ENCODE measurements at places on chromosomes 7 and 10.

DNA sequence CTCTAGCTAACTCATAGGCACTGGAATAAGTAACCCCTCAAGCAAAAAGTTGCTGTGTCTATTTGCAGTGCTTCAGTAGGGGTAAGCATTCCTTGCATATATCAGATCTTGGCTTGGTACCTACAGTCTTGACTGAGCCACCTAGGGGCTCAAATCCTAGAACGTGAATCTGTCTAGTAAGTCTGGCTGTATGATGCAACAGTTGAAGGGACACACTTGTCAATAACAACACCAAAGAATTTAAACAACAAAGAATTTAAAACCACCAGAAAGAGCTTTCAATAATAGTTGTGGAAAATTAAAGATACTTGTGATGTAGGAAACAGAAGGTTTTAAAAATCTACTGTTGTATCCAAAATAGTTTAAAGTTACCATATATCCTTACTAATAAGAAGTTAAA, 65.4 kb downstream of the EBLN1 start:
- DNase-seq: no peak

DNA sequence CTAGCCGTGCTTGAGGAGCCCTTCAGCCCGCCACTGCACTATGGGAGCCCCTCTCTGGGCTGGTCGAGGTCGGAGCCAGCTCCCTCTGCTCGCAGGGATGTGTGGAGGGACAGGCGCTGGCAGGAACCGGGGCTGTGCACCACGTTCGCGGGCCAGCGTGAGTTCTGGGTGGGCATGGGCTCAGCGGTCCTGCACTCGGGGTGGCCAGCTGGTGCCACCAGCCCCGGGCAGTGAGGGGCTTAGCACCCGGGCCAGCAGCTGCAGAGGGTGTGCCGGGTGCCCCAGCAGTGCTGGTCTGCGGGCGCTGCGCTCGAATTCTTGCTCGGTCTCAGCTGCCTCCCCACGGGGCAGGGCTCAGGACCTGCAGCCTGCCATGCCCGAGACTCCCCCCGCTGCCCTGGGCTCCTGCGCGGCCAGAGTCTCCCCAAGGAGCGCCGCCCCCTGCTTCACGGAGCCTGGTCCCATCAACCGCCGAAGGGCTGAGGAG, 90.8 kb upstream of the NRG3 start:
- no peak for DNase-seq

GRCh38 chr10:43384252-43385221, 13.1 kb downstream of the FXYD4 start:
- no peak for DNase-seq

- DNase-seq: no peak
Observed at GRCh38 chr7:121440857-121441503, 44.9 kb upstream of the FAM3C start.

Measured in DMS79 (cell line).